ENCODE measurements at places on chromosomes 11 and 22.

- no peak for DNase-seq
Observed at GRCh38 chr22:27171212-27171611, 513.8 kb downstream of the MIAT start.

DNA sequence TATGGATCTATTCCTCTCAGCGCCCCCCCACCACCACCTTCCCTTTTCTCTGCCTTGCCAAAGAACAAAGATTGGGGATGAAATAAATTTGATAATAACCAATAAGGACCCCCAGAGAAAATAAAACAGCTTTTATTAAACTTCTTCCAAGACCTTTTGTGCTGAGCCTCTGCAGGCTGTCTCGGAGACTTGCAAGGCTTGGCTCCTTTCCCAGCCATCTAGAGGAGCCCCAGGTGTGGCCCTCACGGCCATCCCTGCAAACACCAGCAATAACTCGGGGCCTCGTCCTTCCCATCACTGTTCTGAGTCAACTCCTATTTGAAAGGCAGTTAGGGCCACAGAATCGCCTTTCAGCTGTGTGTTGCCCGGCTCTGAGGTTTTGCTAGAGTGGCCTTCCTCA lies 51.2 kb upstream of the LMO1 start:
- DNase-seq, result no peak

DNA sequence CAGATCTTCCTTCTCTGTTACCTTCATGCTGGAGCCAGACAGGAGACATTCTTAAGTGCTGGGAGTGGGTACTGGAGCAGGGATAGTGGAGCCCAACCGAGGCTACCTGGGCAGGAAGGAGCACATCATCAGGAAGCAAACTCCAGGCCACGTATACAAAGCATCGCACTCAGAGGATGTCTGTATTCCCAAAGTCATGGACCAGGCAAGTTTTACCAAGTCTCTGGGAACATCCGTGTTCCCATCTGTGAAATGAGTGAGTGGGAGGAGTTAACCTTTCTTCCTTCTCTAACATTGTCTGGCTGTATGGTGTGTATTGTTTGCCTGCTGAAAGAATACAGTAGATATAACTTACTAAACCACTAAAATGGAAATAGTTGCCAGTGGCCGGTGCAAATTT lies 175.0 kb upstream of the TMEM45B start:
- no peak for DNase-seq

- no peak for DNase-seq
Observed at GRCh38 chr22:37314315-37315074, 32.2 kb downstream of the CYTH4 start.

GRCh38 chr22:48882636-48883200 lies 945.0 kb downstream of the BRD1 start:
- DNase-seq, result no peak

DNA sequence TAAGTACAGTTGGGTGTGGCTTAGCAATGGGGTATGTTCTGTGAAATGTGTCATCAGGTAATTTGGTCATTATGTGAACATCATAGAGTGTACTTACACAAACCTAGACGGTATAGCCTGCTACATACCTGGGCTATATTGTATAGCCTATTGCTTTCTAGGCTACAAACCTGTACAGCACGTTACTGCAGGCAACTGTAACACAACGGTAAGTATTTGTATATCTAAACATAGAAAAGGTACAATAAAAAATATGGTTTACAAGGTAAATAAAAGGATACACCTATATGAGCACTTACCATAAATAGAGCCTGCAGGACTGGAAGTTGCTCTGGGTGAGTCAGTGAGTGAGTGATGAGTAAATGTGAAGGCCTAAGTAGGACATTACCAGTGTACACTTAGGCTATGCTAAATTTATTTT lies 73.1 kb upstream of the GDPD4 start:
- no peak for DNase-seq

DNA sequence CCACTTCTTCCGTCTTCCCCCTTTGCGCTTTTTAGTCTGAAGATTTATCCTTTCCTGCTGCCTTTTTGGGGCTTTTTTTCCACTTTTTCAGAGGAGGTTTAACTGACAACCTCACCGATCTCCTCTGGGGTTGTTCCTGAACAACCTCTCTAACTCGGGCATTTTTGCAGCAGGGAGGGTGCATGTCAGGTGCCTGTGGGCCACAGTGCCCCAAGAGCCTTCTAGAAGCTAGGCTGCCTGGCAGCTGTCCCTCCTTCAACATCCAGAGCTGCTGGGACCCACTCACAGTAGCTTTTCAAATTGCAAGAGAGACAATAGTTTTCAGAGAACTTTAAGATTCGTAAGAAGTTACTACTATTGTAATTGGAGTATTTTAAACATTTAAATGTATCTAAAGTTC lies 1112.4 kb upstream of the CNTN5 start:
- DNase-seq, result no peak

DNA sequence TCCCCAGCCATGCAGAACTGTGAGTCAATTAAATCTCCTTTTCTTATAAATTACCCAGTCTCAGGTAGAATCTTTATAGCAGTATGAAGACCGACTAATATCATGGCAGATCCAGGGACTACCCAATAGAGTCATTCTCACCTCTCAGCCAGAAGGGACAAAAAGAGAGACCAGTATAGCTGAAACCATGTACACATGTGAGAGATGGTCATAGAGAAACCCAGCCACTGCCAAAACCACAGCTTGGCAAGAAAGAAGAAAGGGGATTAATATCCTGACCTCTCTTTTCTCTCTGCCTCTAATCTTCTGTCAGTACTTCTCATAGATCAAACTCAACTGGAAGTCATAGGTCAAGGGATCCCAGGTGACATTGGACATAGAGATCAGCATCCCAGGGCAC lies 109.8 kb downstream of the CCDC34 start:
- DNase-seq, result no peak

DNA sequence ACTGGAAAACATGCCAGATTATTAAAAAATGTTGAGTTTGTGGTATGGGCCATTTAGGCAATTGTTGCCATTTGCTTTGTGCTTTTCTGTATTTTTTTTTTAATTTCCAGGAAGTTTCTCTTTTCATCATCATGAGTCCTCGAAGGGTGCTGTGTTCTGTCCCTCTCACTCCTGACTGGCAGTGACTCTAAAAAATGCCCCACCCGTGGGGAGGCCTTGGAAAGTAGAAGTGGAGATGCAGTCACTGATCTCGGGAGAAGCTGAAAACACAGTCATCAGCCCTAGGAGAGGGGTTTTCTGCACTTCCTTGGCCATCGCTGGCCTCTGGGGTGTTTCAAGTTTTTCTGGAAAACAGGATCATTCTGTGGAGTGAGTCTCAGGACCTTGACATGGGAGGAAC lies 98.5 kb upstream of the GRK3 start:
- DNase-seq, result no peak

DNA sequence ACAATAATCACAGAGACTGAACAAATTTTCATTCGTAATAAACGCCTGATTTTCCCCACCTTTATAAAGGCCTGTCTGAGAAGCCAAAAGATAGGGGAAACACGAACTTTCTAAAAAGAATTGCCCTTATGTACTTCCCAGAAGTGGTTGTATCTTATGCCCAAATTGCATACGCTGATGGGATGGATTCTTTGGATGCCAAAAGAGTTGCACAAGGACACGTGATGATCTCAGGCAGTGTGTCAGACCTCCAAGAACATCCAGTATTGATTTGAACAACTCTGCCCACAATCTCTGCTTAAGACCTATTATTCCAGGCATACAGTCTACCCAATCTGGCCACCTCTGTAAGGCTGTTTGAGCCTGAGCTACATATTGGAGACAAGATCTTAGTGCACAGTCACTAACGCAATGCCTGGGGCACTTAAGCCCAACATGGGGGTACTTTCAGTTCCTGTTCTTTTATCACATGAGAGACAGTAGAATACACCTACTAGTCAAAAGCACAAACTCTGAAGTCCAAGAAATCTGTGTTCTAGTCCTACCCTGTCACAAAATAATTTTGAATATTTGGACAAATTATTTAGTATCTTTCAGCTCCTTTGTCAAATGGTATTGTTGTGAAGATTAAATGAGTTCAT lies 38.9 kb downstream of the OR10A6 start:
- peak; percentile 84 for DNase-seq

DNA sequence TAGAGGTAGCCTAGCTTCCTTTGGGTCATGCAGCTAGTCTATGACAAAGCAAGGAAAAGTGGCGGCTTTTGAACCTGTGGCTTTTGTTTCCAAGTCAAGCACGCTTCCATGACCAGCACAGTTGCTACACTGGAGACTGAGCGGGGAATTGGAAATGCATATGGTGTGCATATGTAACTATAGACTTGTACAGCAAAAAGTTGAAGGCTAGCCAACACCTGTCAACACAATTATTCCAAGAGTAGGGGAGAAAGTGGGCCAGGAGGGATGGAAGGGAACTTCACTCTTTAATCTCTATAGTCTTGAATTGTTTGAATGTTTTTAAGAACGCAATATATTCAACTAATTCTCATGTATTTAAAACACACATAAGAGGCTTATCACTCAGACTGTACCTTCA lies 218.5 kb upstream of the CADM1 start:
- DNase-seq, result no peak

DNA sequence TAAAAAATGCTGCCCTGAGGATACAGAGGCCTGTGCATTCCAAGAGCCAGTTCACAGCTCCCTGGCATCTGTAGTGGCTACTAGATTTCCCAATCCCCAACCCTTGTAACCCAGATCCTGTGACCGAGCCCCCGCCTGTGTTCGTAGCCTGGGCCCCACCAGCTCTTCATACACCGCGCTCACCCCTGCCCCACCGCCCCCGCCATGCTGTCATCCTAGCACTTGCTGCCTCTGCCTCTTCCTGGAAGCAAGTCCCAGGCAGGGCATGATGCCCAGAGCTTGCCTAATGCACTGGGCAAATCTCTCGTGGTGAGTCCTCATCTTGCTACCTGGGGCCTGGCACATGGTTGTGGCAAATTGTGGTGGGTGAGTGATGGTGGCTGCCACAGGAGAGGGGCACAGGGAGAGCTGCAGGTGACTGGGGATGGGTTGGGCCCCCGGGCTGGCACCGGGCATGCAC lies 7.1 kb downstream of the MGAT3 start:
- no peak for DNase-seq

DNA sequence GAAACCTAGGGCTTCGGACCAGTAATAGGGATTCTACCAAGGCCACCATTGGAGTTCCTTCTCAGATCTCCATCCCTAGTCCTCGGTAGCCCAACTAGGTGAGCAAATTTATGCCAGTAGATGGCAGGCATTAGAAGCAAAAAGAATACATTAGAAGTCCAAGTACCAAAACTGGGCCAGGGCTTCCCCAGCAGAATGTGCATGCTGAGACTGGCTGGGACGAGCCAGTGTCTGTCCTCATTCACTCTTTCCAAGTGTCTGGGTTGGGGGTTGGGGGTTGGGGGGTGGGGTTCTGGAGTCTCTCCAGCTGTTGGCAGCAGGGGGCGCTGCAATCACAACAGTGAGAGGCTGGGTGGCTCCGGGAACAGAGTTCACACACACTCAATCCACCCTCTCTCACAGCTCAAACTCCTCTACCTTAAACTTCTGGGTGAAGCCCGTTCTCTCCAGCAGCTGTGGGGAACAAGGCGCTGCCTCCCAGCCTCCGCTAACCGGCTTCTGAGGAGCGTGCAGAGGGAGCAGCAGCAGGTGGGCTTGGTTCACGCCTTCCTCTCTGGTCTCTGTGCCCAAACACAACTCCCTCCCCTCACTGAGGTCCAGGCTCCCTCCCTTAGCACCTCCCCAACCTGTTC lies 57.5 kb downstream of the BTG4 start:
- peak; percentile 77 for DNase-seq

GRCh38 chr11:25938952-25939351 lies 393.0 kb upstream of the ANO3 start:
- DNase-seq, result no peak

GRCh38 chr11:19631712-19632498 lies 80.7 kb upstream of the NAV2 start:
- DNase-seq, result peak; percentile 52

- DNase-seq, result peak; percentile 83
Observed at GRCh38 chr11:132874638-132875037, 657.7 kb downstream of the OPCML start.

DNA sequence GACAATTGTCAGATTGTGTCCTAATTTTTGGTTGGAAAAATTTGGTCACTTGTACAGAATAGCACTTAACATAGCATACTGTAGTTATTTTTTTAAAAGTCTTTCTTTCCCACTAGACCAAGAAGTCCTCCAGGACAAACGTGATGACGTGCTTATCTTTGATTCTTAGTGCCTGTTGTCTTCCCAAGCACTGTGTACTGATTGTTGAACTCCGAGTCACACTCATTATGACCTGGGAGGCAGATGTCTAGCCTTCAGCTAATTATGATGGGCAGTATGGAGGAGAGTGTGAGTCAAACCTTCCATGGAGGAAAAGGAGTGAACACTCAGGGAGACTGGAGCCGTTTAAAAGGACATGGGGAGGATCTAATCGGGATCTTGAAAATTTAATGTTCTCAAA lies 119.8 kb downstream of the SPON1 start:
- peak; percentile 47 for DNase-seq

DNA sequence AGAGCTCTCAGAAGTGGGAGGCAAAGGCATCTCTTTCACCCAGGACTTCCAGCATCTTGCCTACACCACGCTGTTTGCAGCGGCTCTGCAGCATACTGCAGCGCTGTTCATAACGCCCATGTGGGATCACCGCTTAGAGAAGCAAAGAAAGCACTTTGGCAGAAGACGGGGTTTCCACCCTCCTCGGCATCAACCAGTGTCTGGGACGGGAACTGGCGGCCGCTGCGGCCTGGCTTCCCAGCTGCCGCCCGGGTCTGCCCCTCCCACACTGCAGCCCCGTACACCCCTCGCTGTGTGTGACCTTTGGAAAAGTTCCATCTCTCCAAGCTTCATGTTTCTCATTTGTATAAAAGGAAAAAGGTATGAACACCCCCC lies 545 bp upstream of the TIRAP start:
- DNase-seq, result peak; percentile 32

DNA sequence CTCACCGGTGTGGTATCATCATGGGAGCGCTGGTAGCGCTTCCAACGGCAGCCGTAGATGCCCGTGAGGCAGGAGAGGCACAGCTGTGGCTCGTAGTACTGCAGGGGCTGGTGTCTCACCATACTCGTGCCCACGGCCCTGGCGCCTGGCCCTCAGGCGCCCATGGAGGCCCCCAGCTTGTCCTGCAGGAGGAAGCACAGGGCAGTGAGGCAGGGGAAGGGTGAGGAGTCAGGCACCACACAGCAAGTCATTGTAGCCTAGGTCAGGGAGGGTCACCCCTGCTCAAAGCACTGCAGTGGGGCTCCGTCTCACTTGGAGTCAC lies 44.6 kb upstream of the KLHL35 start:
- DNase-seq, result no peak

DNA sequence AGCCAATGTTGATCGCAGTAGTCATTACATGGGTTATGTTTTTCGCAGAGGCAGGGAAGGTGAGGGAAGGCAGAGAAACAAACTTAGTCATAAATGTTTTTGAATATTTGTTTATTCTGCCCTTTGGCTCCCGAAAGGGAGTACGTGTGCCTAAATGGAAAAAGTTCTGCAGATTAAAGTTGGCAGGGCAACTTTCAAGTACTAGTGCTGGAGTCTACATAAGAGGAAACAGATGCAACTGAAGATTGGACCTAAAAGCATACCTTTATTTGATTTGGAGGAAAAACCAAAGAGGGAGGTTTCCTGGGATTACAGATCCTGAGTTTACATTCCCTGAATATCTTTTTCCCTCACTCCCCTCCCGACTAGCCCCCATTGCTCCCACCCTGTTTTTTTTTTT lies 5.7 kb downstream of the HSD17B12 start:
- no peak for DNase-seq

- no peak for DNase-seq
Observed at GRCh38 chr22:48135592-48135991, 1373.1 kb downstream of the TBC1D22A start.
